ENCODE measurements at places on chromosomes 4 and X.

DNA sequence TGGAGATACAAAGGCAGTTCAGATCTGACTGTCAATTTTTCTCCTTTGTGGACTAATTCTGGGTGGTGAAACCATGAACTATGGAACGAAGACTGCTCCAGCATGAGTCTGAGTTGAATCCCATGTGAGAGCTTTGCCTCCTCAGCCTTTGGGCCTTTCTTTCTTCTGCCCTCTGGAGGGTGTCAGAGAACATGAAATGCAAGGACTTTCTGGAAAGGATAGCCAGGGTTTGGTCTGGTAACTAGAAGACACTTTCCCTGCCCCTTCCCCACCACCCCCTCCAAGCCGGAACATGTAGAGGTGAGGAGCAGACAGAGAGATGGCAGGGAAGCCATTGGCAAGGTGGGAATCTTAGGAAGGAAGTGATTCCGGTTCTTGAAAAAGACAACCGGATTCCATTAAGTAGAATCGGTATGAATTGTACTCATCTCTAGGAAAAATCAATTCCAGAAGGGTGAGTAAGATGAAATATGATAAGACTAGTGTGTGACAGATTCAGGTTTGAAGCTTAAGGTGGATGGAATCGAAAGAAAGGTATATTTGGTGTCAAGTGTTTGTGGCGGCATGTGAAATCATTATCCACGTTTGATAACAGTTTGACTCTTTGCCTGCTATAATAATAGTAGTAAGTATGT lies 19.0 kb downstream of the FHL1 start:
- DNase-seq, result no peak

DNA sequence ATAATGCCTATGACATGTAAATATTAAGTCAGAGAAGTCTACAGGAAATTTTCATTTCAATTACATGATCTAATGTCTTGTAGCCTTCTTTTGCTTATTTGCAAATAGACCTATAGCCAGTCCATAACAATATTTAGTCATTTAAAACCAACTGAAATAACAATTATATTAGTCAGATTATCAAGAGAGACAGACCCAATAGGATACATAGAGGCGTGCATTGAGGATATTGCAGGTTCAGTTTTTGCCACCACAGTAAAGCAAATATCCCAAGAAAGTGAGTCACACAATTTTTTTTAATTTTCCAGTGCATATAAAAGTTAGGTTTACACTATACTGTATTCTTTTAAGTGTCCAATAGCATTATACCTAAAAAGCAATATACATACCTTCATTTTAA lies 349.7 kb upstream of the ATOH1 start:
- no peak for DNase-seq

GRCh38 chr4:145951931-145952330 lies 13.3 kb upstream of the ZNF827 start:
- DNase-seq, result no peak

DNA sequence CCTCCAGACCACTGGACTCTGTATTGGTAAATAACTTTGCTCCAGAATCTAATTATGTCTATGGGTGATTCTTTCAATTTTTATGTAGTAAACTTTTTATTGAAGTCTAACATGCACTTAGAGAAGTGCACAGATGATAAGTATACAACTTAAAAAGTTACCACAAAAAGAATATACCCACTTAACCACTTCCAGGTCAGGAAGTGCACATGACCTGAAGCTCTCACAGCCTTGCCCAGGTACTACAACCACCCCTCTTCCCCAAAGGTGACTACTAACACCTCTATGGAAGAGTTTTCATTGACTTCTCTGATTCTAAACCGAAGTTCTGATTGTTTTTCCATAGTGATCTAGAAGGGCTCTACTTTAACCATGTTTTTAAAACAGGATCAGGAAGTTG lies 43.6 kb upstream of the SPRY1 start:
- no peak for DNase-seq

GRCh38 chr4:87270825-87271224 lies 50.4 kb upstream of the KLHL8 start:
- no peak for DNase-seq

- no peak for DNase-seq
Observed at GRCh38 chr4:123265443-123265842, 131.2 kb upstream of the SPRY1 start.

GRCh38 chr4:6962211-6963041 lies 52.8 kb downstream of the TBC1D14 start:
- no peak for DNase-seq

- DNase-seq, result no peak
Observed at GRCh38 chr4:69995526-69996016, at the start of gene STATH. Gene STATH (plus strand): TSS chr4:69995966. CDS start chr4:69998438, 2,472 bp downstream.

GRCh38 chrX:21176921-21177571 lies 197.2 kb upstream of the CNKSR2 start:
- DNase-seq, result no peak

- no peak for DNase-seq
Observed at GRCh38 chrX:22109442-22109841, 77.3 kb downstream of the PHEX start.

DNA sequence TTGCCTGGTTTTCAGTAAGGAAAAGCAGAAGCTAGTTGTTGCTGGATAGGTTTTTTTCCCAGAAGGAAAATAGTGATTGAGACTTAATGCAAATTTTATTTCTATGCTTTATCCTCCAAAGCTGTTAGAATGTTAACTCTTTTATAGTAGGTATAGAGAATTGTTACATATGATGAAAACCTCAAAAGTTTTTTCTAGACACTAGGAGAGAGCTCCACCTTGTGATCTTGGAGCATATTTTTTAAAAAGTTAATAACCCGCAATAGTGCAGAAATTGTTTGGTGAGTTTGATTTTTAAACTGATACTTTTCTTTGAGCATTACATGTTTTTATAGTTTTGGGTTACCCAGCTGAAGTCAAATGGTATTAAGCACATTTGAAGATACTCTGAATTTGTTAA lies 56.5 kb downstream of the STAG2 start:
- DNase-seq, result no peak

GRCh38 chrX:19799319-19800182 lies 87.8 kb downstream of the SH3KBP1 start:
- DNase-seq, result no peak

- no peak for DNase-seq
Observed at GRCh38 chrX:17547658-17548057, 172.7 kb downstream of the NHS start.

DNA sequence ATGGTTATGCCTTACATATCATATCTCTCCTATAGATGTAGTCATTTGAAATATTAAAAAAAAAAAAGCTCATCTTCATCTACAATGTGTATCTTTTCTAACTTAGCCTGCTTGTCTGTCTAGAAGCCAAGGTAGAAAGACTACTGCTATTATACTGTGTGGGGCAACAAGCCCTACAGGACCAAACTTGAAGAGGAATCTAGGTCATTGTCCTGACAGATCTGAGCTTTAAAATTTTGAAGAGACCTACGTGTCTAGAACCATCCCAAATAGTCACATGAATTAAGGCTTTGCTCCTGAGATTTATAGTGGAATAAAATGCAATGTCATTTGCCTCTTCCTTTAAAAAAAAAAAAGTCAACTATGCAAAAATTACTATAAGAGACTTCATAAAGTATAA lies 95.8 kb downstream of the PALLD start:
- no peak for DNase-seq

- DNase-seq, result no peak
Observed at GRCh38 chr4:125760201-125760819, 445.6 kb downstream of the FAT4 start.

DNA sequence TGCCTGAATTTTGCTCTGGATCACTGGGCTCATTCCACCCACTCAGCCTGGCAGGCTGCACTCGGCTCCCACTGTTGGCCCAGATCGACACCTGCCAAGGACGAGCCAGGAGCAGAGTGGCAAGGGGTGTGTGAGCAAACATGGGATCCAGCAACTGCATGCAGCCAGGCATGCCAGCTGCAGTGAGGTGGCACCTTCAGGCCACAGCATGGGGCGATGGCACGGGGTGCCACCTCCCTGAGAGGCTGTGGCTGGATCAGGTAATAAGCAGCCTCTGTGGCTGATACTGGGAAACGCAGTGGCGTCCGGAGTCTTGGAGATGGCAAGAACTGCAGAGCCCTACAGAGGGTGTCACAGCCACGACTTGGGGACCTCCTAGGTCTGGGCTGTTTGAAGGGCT lies 244.5 kb upstream of the FSTL5 start:
- DNase-seq, result no peak

DNA sequence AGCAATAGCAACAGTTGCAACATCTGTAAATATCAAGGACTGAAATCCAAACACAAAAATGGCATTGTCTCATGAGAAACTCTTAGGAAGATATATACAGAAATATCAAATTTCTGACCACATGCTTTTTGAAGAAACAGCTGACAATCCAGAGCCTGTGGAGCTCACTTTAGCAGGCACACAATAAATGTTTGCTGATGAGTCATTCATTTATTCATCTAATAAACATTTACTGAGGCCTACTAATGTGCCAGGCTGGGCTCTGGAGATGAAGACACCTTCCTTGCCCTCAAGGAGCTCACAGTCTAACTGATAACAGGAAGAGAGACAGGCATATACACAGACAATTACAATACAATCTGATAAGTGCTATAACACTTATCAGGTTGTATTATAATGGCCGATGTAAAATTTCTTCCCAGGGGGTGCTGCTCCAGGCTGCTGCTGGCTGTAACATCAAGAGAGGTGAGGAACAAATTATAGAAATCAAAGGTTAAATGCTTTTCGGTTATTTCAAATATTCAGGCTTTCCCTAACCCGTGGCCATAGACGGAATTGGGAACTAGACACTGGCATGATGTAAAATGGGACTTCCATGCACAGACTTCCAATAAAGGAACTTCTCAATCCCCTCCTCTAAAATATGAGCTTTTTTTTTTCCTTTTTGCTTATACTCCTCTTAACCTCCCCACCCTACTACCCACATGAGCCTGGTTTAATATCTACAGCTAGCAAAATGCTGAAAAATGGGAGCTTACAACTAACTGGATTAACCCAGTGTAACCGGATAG lies 16.8 kb upstream of the ZCCHC13 start:
- DNase-seq, result no peak

- no peak for DNase-seq
Observed at GRCh38 chrX:68834371-68835103, 5.7 kb downstream of the EFNB1 start.

DNA sequence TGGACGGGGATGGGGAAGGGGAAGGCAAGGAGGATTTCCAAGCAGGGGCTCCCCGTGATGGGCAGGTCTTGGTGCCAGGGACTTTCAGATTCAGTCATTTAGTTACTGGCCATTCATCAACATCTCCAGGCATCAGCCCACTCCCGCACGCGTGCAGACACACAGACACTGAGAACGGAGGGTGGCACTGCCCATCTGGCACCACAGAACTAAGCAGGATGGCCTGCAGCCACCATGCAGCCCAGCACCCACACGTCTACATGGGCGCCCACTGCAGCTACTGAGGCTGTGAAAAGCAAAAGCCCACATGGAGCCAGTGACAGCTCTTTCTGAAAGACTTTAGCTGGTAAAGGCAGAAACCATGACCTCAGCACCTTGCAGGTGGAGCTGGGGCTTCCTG lies 176.1 kb upstream of the PSAPL1 start:
- no peak for DNase-seq

- no peak for DNase-seq
Observed at GRCh38 chr4:124321364-124321763, 391.2 kb downstream of the ANKRD50 start.

DNA sequence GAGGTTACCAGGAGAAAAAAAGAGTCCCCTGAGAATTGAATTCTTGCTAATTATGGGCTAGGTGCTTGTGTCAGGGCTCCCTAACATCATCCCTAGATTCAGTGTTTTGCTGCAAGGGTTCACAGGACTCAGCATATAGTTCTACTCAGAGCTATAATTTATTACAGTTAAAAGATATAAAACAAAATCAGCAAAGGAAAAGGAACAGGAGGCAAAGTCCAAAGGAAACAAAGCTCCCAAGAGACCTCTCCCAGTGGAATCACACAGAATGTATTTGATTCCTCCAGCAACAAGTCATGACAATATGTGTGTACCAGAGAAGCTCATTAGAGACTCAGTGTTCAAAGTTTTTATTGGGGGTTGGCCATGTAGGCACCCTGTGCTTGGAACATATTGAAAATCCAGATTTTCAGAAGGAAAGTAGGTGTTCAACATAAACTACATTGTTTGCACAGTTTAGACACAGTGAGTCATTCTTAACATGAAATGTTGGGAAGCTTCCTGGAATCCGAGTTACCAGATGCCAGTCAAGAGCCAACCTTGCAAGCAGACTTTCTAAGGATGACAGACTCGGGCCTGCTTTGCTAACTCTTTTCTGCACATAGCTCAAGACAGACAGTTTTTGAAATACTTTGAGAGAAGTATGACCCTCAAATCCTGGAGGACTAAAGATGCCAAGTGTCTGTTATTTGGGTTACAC lies 311.3 kb upstream of the EMCN start:
- no peak for DNase-seq

DNA sequence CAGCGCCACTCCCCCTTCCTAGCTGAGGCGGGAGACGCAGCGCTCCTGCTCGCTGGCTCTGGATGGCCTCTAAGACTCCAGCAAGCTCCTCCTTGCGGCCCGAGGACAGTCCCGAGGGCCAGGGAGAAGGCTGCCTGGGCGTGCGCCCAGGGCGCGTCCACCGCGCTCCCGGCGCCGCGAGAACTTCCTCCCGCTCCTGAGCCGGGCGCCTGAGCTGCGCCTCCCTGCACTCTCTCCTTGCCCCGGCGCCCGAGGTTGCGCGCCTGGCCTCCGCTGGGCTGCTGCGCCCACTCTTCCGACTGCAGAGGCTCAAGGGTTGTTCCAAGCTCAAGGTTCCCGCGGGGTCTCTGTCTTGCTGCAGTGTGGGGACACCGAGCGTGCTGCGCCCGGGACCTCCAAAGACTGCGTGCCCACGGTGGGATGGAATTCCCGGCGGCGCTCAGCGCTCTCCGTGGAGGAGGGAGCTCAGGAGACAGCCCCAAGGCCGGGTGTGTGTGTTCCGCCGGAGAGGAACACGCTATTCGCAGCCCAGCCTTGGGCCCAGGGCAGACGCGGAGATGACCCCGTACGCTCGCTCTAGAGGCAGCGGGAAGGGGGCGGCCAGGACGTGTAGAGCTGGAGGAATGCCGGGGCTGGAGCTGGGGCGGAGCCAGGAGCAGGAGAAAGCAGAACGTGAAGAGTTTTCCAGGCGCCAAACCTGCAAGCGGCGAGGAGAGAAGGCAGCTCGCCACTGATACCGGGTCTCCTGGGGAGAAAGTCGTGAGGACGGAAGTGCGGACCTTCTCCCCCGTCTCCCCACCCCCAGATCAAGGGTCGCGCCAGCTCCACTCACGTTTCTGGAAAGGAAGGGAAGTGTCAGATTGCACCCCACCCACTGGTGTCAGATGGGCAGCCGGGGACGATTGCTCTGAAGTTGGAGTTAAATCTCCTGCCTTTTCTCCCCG lies at the start of gene ARHGAP6:
Gene ARHGAP6 (minus strand): TSS at position 753 of the 944 bp plus-strand sequence. CDS start 1,092 bp downstream, outside the sequence.
- no peak for DNase-seq

- DNase-seq, result no peak
Observed at GRCh38 chrX:136321532-136321931, 20.8 kb downstream of the ADGRG4 start.

DNA sequence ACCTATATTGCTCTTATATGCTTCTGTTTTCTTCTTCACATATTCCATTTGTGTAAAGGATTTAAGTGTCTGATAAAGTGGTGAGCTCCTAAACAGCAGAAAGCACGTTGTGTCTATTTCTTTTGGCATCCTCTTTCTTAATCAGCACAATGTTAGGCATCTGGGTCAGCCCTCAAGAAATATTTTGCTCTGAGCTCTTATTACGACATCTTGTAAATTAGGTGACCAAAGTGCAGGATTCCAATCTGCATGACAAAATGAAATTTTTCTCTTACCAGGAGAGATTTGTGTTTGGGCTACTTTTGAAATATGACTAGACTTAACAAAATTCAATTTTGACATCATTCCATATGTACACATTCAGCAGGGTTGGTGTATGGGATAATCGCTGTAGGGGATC lies 210.0 kb upstream of the IGFBP7 start:
- DNase-seq, result no peak

All from stimulated activated CD8-positive, alpha-beta memory T cell treated with anti-CD3 and anti-CD28 coated beads, Interleukin-7, amount 100 ng/mL, for 1 hour (primary cell).